Cardiac muscle cell (in vitro differentiated cells and primary cell): ENCODE measurements at places on chromosomes 6 and 20.

DNA sequence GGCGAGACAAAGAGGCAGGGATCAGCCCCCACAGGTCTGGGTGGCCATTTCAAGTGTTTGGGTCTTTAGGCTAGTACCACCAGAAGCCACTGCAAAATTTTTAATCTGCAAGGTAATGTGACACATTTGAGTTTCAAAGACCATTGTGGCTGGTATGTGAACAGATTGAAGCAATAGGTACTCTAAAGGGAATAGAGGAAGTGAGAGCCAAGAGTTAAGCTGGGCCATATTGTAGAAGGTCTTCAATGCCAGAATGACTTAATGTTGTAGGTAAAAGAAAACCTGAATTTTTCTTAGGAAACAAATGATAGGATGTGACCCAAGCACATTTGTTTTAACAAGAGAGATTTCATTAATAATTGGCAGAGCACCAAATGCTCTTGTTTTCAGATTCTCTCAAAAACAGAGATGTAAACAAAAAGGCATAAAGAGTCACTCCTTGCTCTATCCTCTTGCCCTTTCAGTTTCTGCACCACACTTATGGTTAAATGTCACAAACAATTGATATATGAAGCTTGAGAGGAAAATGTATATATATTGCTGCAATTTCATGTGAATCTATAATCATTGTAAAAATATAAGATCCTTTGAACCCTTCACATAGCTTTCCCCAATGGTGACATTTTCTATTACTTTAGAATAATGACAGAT is 307.1 kb upstream of the PLN start:
- no peak for DNase-seq

DNA sequence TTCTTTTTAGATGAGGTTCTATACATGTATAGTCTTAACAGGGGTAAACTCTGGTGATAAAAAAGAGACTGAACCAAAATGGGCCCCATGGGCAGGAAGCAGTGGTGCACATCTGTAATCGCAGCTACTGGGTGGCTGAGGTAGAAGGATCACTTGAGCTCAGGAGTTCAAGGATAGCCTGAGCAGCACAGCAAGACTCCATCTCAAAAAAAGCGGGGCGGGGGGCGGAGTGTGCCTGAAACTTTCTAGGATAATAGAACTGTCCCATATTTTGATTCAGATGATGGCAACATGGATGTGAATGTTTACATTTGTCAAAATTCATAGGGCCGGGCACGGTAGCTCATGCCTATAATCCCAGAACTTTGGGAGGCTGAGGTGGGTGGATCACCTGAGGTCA is 48.8 kb upstream of the TAF8 start:
- no peak for DNase-seq

DNA sequence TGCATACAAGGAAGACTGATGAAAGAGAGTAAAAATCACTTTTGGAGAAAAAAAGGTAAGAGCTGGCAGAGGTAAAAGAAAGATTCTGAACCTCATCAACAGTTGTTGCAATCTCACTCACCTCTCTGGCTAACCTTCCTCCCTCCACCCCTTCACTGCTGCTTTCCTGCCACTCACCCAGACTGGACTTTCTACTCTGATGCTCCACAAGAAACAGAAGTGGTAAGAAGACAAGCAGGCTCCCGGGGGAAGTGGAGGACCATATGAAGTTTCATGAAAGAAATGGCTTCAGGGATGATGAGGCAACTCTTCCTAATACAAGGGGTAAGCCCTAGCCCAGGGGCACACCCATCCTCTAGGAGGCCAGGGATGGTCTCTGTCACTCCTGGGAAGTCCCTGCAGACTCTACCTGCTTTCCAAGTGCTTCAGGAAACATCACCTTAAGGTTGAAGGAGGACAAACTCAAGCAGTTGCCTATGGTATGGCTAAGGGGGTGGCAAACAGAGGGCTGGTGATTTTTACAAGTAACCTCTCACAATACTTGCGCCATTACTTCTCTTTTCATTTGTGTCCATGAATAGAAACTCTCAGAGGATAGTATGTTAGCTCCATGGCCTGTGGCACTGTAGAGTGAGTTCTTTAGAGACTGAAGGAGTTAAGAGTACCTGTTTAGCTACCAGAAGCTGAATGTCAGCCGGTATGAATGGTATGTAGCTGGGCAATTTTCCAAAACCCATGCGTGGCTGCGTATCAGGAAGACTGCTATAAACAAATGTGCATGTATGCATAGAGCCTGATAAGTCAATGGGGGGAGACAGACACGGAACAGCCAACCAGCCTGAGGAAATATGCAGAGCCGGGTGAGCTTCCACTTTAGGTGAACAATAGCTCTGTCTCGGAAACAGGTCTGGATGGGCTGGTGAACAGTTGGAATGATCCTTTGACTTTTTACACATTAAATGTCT is 112.0 kb downstream of the BACH2 start:
- DNase-seq, result peak; percentile 86

- DNase-seq, result no peak
Measured at GRCh38 chr20:21272279-21272678, 30.9 kb upstream of the XRN2 start.

- DNase-seq, result peak; percentile 42
Measured at GRCh38 chr6:156851454-156851921, 74.3 kb downstream of the ARID1B start.

DNA sequence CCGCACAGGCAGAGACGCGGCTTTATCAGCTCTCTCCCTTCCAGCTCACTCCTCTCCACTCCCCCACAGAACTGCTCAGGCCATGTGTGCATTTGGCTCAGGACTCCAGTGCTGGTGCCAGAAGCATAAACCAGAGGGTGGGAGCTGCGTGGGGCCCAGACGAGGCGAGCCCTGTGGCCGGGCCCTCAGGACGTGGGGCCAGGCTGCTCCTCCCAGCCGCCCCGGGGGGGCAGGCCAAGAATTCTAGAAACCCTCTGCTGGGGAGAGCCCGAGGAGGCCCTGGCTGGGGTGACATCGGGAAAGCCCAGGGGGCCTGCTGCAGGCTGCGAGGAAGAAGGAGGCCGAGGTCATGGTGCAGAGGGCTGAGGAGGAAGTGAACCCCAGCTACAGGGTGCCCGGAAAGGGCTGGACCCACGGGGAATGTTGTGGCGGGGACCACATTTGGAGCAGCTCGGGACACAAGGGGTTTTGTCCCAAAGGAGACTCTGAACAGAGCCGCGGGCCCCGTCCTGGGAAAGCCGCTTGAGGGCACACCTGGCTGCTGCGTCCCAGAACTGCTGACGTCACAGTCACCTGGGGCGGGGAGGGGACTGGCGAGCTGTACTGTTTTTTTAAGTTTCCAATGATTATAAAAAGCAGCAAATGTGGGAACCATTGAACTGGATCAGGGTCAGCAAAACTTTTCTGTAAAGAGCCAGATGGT is 107.1 kb downstream of the BANF2 start:
- DNase-seq, result peak; percentile 98

- no peak for DNase-seq
Measured at GRCh38 chr6:5046430-5046829, 38.7 kb upstream of the PPP1R3G start.

- no peak for DNase-seq
Measured at GRCh38 chr6:167512696-167513375, 187.9 kb downstream of the TTLL2 start.

DNA sequence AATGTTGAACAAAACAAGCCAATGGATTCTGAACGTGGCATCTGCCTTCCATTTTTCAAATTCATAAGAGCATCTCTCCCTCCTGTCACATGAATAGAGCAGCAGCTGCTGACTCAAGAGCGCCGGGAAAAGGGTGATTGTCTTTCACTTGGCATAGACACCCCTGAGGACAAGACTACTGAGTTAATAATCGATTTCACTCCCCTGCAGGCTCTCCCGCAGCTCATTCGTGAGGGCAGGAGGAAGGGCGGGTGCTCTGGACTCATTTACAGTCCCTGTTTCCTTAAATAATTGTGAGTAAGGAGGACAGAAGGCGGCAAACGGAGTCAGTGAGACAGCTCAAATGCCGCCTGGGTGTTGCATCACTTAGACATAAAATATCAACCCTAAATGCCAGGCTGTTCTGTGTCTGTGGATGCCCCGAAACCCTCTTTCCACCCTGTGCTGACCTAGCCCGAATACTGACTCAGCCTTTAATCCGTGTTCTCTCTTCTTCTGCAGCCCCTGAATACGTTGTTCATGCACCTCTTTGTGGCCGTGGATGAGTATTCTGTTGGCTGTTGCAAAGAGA is 21.6 kb downstream of the CFAP61 start:
- DNase-seq, result no peak

GRCh38 chr20:52118016-52118623 is 73.5 kb downstream of the ZFP64 start:
- DNase-seq, result no peak

- no peak for DNase-seq
Measured at GRCh38 chr20:21968486-21968885, 263.0 kb downstream of the PAX1 start.

DNA sequence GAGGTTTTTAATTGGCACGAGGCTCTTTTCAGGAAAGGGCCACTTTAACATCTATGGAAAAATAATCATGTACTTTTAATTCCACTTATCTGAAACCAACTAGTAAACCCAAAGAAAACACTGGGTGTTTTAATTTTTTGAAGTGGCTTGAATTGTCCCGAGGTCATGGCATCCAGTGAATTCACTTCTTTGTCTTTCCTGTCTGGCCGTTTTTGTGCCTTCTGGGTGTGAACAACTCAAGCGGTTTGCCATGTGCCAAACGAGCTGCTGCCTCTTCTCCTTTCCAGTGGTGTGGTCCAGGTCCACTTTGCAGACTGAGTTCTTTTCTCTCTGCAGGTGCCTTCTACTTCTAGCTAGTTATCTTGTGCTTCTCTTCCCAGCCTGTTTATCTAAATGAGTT is 117.5 kb downstream of the PLCB4 start:
- no peak for DNase-seq

- DNase-seq, result no peak
Measured at GRCh38 chr6:14278446-14278845, 160.9 kb downstream of the CD83 start.

- no peak for DNase-seq
Measured at GRCh38 chr6:19298421-19298820, 538.7 kb upstream of the ID4 start.

GRCh38 chr6:45746046-45746445 is 269.6 kb downstream of the CLIC5 start:
- peak; percentile 63 for DNase-seq

GRCh38 chr6:151498327-151498726 is 4.5 kb downstream of the CCDC170 start:
- DNase-seq, result peak; percentile 57

DNA sequence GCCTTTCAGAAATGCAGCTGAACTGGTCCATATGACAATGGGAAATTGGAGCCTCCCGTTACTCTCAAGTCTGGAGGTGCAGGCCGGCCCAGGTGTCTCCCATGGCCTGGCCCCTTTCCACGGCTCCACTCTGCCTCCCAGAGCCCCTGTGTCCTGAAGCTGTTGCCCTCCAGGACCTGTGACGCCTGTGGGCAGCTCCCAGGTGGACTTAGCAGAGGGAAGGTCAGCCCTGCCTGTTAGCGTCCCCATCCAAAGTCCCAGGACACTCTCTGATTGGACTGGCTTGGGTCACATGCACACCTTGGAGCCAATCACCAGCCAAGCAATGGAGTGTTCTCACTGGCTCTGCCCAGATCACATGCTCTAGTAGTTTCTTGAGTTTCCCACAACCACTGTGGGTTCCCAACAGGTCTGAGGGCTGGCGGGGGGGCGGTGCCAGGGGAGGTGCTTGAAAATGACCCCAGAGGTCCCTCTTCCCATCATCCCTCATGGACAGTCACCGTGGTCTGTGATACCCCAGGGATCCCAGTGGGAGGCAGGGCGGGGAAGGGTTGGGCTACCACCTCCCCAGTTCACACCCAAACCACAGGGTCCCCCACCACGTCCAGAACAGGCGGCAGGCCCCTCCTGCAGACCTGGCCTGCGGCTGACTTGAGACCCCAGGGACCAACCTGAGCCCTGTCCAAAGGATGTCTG is 135.6 kb downstream of the TAF4 start:
- no peak for DNase-seq

DNA sequence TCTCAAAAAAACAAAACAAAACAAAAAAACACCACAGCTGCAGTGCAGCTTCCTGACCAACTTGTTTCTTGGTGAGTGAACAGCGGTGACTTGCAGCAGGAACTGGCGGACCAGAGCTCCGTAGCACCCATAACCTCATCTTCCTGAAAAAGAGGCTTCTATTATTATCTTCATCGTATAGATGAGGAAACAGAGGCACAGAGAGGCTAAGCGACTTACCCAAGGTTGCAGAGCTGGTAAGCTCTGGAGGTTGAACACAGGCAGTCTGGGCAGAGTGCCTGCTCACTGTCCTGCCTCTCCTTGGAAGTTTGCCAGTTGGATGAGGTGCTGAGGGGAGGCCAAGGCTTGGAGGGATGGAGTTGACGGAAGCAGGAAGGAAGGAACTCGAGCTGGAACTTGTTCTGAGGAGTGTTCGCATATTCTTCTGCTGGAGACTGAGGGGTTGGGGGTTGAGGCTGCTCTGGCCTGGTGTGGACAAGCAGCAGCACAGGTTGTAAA is 47.9 kb upstream of the CCDC167 start:
- DNase-seq, result peak; percentile 92

DNA sequence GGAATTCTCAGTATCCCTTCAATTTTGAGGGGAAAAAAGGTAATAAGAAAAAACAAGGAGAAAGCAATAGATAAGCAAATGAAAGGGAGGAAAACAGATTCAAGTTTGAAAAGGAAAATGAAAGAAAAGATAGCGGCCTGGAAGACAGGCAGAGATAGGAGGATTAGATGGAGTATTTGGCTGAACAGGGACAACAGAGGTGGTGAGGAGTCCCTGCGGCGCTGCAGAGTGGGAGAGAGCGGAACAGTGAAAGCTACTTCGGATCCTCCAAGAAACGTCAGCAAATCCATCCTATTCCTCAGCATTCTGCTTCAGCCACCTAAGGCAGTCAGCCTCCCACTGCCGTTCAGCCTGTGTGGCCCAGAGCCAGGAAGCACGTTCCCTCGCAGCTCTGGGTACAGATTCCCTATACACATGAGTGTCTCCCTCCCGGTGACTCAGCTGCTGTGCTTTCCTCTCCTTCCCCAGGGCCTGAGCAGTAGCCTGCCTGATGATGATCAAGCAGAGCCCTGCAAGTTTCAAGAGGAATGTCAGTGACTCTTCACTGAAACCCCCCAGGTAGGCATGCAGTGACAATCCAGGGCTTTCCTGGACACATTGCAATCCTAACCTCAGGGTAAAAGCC is 43.4 kb upstream of the CDYL start:
- DNase-seq, result peak; percentile 61

DNA sequence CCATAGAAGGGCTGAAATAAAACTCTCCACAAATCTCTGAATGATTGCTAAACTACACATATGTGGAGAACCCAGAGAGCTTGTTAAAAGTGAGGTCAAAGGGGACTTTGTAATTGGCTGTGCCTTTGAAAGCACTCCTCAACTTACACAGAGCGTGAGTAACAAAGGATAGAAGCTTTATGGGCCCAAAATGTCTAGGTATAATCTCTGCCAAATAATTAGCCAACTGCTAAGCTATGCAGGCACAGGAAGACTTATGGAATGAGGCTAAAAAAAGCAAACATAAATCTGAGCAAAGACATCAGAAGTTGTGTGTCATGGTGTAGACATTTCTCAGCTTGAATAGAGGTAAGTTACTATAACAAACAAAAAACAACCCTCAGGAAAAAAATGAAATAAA is 23.3 kb upstream of the UST start:
- DNase-seq, result no peak
